Ovary (tissue), 10 donors: ENCODE measurements at places on chromosomes 1 and 21. TPM values are rescaled to one million over a fixed set of nuclear protein-coding genes. Genes with fewer than 3 reads are reported as not detected.

The SLC25A34 gene
- total RNA-seq, result 1.1 TPM

The FAM229A gene
- total RNA-seq, result 18.9 TPM

The IFNLR1 gene
- 2.8 TPM for total RNA-seq

The GBP4 gene
- 9.8 TPM for total RNA-seq

GRCh38 chr1:218374401-218375353, 29.5 kb downstream of the TGFB2 start:
- no peak for DNase-seq

- DNase-seq, result no peak
Measured at GRCh38 chr1:23561813-23562100, 2.5 kb upstream of the ID3 start.
